ENCODE measurements at places on chromosomes 6 and 20.

GRCh38 chr6:31121131-31121790, 1.0 kb upstream of the CDSN start:
- DNase-seq = no peak

GRCh38 chr6:147179809-147180208, 24.4 kb upstream of the STXBP5 start:
- no peak for DNase-seq

DNA sequence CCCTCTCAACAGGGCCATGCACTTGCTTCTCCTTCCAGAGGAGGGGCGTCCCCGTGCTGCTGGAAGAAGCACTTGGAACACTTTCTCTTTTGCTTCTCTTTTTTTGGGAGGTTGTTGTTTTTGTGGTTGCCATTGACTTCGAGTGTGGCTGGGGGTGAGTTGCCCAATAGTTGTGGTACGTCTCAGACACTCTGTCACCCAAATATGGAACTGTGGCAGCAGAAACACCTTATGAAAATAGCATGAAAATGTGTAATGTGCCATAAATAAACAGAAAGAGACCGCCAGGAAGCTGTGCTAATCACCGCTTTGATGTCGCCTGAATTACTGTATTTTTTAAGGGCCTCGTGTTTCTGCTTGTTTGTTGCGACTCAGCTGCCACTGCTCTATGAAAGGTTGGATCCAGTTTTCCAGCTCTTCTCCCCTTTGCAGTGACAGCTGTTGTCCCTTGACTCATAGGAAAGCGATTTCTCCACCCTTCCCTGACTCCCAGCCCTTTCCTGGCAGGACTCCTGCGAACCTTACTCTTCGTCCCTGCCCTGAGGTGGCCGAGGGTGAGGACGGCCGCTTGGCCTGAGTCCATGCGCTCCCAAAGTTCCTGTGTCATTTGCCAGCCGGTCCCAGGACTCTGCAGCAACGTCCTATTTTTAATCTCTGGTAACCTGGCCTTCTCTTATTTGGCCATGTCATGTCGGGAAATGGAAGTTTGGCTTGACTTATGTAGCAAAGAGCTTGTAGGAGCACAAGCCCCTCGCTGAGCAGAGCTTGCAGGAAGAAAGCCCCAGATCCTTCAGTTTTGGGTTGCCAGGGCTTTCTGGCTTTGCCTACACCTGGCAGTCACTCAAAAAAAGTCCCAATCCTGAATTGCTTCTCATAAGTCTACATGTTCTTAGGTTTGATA, 694.6 kb downstream of the QKI start:
- DNase-seq = peak; percentile 47

- no peak for DNase-seq
These were observed 183.7 kb downstream of the CD109 start for GRCh38 chr6:73879501-73880293.

DNA sequence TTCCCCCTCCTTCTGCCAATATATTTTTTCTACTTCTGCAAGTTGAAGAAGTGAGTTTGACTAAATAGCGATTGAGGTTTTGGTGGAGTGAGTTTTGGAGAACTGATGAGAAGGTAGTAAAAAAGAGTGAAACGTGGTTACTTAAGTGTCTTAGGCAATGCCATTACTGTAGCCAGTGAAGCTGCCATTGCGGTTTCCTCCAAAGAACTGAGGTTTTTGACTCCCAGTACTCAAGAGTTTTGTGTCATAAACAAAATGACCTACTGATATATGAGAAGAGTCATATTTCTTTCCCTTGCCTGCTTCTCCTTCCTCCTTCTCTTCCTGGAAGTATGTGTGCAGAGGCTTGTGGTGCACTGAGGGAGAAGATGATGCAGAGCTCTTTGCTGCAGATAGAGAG, 554.5 kb upstream of the MAP3K7 start:
- DNase-seq = no peak

DNA sequence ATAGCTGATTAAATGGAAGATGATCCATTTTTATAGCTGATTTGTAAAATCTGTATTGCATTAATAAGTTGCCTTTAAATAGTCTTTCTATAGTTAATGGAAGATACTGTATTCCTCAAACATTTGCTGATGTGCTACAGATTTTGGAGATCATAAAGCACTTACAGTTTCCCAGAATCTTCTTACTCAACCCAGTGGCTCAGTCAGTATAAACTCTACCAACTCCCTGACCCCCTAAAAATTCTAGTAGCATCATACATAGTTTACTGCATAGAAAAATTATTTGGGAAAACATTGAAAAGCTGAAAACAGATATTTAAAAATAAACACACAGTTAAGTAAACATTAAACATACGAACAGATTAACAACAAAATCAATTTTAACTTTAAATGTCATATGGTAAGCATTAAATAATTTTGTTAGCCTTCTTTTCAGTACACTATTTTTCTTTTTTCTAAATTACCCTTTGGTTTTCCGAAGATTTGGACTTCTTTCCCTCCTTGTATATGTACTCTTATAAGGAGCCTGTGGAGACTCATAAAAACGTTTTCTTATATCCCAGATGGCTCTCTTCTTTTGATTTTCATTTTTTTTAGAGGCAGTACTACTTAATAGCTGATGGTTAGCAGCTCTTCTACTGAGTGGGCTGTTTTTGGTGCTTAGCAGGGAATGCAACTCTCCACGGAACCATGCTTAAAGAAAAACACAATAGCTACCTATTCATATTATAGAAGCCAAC, 62.7 kb upstream of the BMP5 start:
- no peak for DNase-seq

- DNase-seq = no peak
These were observed 3.6 kb upstream of the ADGRG6 start for GRCh38 chr6:142297996-142298753.

- peak; percentile 35 for DNase-seq
These were observed 3.8 kb upstream of the MYBL2 start for GRCh38 chr20:43662943-43663655.

DNA sequence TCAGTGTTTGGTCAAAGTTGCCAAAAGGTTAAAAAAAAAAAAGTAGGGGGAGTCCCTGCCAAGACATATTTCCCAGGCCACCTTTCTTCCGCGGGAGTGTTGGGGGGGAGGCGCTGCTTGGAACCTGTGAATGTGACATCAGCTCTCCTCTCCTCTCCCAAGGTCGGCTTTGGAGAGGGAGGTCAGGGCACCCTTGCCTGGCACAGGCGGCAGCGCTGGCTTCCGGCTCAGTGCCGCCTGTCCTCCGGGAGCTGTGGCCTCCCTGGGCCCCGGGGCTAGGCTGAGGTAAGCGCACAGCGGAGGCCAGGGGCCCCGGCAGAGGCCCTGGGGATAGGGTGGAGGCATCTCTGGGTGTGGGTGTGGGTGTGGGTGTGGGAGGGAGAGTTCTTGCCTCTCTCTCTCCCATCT, 1.9 kb upstream of the EDN1 start:
- DNase-seq = peak; percentile 45

DNA sequence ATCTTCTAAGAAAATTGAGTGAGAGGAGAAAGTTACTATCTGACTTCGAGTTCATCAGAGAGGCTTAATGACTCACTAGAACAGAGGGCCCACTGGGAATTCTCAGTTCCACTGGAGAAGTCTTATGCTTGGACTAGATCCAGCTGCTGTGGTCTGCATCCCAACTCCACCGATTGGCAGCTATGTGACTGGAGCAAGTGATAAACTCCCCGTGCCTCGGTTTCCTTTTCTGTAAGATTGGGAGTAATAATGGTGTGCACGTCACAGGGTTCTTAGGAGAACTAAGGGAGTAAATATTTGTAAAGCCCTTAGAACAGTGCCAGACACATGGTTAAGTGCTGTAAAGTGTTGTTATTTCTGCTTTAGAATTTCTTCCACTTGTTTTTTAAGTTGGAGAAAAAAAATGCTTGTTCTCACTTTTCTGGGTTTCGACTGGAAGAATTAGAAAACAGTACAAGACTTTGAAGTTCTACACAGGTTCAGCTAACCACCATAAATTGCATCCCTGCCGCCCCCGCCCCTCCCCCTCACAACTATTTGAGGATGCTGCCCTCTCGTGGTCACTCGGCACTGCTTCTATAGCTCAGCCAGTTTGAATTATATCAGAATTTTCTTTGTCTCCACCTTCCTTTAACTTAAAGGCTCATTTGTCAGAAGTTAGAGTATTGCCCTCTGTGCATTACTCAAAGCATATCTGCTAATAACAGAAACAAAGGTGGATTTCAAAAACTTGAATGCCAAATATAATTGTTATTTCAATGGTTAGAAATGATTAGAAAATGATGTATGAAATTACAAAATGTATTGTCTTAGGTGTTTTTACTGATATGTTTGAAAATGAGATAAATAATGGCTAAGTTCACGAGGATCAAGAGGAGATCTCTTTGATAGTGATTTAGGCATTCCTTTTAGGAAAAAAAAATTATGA, 95.0 kb upstream of the IFNGR1 start:
- peak; percentile 89 for DNase-seq

DNA sequence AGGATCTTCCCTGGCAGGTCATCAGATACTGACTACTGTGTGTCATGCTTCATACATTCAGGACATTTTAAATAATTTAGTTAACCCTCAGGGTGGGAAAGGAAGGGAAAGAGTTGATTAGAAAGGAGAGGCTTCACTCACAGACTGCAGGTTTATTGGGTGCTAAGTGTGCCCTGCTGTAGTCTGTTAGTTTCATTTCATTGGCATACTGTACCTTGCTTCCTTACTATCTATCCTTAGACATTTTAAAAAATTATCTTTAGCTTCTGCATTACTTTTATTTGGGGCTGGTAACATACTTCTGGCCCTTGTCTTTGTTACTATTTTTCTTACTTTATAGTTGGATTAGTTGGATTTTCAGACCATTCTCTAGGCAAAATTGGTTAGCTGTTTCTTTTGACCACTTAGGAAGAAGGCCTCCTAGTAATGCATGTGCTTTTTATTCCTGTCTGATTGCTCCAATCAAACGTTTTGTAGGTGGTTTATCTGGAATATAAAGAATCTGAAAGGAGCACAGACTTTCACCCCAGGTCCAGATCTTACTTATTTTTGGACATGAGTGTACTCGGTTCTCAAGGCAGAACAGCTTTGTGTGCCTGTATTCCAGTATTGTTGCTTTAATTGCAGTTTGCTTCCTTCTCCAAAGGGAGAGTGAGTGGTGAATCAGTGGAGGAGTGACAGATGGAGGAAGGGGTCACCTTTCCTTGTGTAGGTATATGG, 82.7 kb upstream of the PRDM1 start:
- no peak for DNase-seq

- DNase-seq = peak; percentile 87
These were observed 64.6 kb downstream of the NUS1 start for GRCh38 chr6:117739869-117740268.

DNA sequence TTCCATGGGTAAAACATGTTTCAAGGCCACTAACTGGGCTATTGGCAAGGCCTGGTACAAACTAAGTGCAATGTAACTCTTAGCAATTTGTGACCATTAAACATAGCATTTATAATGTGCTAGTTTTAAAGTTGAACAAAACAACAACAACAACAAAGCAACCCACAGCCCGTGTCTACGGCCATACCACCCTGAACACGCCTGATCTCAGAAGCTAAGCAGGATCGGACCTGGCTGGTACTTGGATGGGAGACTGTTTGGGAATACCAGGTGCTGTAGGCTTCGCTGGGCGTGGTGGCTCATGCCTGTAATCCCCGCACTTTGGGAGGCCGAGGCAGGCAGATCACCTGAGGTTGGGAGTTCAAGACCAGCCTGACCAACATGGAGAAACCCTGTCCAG, 61.0 kb downstream of the SGK1 start:
- DNase-seq = peak; percentile 59

GRCh38 chr20:46264391-46265266, 43.7 kb downstream of the CDH22 start:
- DNase-seq = no peak

GRCh38 chr6:82072751-82073150, 174.8 kb downstream of the IBTK start:
- DNase-seq = no peak
